Activated naive CD4-positive, alpha-beta T cell (primary cell): ENCODE measurements at places on chromosomes 4 and X.
A peak's percentile ranks its signal among the peaks of the same experiment; 100 is the strongest.

DNA sequence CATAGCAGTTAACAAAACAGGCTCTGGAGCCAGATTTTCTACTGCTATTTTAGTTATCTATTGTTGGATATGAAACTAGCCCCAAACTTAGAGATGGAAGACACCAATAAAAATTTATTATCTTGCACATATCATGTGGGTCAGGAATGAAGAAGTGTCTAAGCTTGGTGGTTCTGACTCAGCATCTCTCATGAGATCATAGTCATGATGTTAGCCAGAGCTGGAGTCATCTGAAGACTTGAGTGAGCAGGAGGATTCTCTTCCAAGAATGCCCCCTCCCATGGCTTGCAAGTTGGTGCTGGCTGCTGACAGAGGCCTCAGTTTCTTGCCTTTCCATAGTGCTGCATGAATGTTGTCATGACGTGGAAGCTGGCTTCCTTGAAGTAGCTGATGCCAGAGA is 68.2 kb upstream of the TAPT1 start:
- no peak for DNase-seq

DNA sequence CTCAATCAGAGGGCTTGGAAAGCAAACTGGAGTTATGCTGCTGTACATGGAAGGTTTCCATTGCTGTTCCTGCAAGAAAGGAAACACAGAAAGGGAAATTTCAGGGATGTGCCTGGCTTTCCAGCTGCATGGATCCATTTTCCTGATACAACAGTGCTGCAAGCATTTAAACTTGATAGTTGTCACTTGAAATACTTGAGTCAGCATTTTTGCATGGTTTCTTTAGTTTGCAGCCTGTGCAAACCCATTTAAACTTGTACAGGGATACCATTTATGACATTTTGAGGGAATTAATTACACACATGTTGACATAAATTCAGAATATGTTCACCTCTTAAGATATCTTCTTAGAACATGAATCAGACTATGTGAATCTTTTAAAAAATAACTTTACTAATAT is 131.1 kb upstream of the RASGEF1B start:
- DNase-seq = no peak

- no peak for DNase-seq
Measured at GRCh38 chr4:2925931-2926860, 37.0 kb downstream of the NOP14 start.

DNA sequence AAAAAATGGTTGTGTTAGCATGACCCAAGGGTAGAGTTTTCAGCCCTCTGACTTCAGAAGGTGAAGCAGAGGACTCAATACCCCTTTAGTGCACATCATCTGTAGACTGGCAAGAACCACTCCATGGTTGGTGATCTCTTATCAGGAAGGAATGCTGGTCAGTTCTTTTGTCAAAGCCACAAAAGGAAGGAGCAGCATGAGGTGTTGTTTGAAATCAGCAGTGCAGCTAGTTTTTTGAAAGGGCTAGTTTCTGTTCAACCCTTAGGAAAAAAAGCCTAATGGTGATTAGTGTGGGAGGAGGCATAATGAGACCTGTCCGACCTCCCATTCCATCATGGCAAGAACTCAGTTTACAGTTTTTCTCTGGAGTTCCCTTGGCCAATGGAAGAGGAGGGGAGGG is 362.0 kb upstream of the CT83 start:
- DNase-seq = no peak

- no peak for DNase-seq
Measured at GRCh38 chr4:30792601-30793000, 72.4 kb downstream of the PCDH7 start.

- no peak for DNase-seq
Measured at GRCh38 chrX:120334603-120335002, 23.3 kb upstream of the TMEM255A start.

DNA sequence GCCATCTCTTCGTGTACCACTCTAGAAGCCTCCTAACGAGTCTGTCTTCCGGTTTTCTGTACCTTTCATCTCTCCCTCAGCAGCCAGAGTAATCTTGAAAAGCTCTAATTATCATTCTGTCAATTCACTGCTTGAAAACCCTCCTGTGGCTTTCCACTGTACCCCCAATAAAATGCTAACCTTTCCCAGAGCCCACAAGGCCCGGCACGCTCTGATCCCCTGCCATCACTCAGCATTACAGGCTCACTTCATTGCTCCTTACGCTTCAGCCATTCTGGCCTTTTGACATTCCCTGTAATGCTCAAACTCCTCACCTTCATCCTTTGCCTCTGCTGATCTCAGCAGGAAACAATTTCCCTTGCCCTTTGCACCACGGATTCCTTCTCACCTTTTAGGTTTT is 112.9 kb downstream of the ARHGAP10 start:
- DNase-seq = no peak

- DNase-seq = no peak
Measured at GRCh38 chr4:86247320-86247719, 112.5 kb downstream of the MAPK10 start.

GRCh38 chr4:65508168-65508567 is 162.1 kb downstream of the EPHA5 start:
- no peak for DNase-seq

- DNase-seq = no peak
Measured at GRCh38 chr4:101348367-101348827, 1.1 kb upstream of the PPP3CA start.

DNA sequence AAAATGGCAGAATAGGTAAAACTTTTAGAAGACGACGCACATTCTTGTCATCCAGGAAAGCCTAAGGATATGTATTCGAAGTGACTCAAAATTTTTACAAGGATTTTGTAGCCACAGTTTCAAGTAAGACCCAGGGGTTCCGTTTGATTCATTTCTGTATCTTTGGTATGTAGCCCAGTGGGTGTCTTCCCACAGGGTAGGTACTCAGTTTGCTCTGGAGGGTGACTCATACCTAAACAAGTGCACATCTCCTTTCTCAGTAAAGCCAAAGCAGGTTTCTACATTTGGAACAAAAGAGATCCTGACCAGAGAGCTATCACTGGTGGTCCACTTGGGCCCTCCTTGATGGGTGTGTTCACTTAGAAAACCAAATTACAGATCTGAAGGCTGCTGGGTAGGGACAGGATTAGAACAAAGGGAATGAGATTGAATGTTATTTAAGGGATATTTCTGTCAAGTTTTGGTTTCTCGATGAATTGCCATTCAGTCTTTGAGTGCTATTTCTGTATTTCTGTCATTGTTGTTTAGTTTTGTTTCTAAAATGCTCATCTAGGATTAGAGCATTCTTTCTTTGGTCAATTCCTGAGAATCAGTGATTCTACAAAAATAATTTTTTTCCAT is 56.1 kb downstream of the PLS3 start:
- no peak for DNase-seq

DNA sequence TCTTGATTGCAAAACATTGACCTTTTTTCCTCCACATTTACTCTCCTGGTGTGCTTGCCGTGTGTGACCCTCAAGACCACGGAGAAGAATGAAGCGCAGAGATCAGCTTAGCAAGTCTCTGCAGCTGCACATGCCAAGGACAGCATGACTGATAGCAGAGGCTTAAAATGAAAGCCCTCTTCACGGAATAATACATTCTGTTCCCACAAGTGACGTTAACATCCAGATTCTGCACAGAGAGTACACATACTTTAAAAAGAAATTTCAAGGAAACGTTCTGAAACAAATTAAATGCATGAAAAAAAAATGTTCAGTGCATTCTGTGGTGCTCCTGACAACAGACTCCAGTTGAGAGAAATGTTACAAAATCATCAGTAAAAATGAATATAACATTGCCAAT is 60.9 kb downstream of the SLC7A11 start:
- DNase-seq = no peak

DNA sequence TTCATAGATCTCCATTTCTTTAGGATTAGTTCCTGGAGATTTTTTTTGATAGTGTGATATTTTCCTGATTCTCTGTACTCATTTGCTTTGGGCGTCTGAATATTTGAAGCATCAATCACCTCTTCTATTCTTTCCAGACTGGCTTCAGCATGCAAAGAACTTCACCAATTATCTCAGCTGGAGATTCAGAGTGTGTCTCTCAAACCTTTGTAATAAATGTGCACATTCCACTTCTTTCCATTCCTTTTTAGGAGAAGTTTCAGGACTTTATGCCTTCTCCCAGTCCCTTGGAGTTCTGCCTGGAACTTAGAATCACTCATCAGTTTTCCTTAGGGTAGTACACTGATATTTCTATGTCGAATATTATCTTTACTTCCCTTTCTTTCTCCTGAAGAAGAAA is 334.8 kb downstream of the TEX13C start:
- DNase-seq = no peak

DNA sequence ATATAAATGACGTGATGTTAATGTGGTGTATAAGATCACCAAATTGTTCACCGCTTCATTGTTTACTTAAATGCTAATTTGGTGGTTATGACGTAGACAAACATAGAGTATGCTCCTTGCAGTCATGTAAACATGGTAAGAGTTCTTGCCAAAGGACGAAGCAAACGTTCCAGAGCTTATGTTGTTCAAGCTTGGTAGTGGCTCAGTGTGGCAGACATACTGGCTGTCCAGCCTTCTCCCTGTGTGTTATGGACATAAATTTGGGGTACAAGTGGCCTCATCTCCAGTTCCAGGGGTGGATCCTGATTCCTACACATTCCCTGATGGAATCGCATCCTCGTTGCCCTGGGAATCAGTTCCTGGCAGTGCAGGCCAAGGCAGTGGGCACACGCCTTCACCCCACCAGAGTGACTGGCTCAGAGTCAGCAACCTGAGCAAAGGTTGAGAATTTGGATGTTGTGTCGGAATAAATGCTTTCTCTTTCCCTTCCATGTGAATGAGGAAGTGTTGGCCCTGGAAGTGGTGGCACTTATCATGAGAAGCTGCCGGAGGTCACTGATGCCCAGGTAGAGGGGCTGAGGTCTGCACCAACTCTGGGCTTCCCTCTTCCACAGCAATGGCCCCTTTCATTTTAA is 25.4 kb downstream of the F11 start:
- DNase-seq = no peak

GRCh38 chrX:49269767-49270248 is at the start of gene PPP1R3F:
Gene PPP1R3F, plus strand, starts transcription at chrX:49269793. Its CDS starts 77 bp downstream, at chrX:49269870.
- DNase-seq = no peak

DNA sequence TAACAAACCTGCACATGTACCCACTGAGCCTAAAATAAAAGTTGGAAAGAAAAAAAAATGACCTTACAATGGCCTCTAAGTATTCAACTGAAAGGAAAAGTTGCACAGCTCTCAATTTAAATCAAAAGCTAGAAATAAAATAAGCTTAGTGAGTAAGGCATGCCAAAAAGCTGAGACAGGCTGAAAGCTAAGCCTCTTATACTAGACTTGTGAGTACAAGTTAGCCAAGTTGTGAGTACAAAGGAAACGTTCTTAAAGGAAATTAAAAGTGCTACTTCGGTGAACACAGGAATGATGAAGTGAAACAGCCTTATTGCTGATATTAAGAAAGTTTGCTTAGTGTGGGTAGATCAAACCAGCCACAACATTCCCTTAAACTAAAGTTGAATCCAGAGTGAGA is 707.9 kb upstream of the PITX2 start:
- DNase-seq = no peak

GRCh38 chr4:185210102-185210981 is 944 bp downstream of the SNX25 start:
- DNase-seq = peak; percentile 12
